ENCODE measurements at places on chromosomes 4 and X.

DNA sequence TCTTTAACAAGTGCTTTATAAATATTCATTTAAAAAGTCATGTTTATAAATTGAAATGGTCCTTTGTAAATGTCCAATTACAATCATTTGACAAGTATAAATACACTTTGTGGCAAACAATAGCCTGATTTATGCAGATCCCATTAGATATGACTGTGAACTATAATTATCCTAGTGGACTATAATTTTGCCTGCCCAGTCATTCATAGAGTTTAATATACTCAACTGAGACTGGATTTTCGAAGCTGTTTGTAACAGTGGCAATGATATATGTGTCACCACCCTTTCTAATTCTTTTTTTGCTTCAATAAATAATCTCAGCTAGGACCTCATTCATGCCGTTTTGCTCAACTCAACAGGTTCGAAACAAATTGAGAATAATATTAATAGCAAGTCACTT lies 732.0 kb downstream of the PCDH18 start:
- DNase-seq, result no peak

DNA sequence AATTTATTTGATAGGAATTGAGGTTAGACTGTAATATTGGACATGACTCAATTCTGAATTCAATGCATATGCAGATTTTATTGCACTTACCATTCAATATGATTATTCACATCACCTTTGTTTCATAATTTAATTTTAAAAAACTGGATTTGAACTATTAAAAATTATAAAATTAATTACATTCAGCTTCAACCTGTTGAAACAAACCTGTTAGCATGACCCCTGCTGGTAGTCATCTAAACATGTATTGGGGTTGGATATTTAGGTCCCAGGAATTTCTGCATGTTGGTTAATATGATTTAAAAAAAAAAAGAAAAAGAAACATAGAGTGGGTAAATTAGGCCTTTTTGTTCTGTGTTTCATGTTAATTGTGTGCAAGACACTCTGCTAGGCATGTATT lies 85.9 kb downstream of the ARSJ start:
- DNase-seq, result no peak

GRCh38 chrX:8849945-8850344 lies 48.8 kb upstream of the FAM9A start:
- DNase-seq, result no peak

DNA sequence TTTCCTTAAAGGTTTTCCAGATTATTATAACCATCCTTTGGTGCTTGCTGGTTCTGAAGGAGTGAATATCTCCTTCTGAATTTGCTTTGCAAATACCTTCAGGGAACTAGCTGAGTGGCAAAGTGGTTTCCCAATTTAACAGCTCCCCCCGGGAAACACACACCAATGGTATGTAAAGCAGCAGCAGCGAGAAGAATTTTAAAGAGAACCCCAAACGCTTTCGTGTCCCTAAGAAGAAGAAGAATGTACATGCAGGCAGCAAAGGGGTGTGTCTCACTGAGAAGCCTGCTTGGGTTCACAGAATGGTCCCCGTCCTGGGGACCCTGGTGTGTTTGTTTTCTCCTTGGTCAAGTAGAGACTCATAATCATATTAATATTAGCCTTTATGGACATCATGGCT lies 4.2 kb upstream of the AKAP17A start:
- no peak for DNase-seq

GRCh38 chr4:8463811-8464210 lies 23.2 kb downstream of the TRMT44 start:
- no peak for DNase-seq

DNA sequence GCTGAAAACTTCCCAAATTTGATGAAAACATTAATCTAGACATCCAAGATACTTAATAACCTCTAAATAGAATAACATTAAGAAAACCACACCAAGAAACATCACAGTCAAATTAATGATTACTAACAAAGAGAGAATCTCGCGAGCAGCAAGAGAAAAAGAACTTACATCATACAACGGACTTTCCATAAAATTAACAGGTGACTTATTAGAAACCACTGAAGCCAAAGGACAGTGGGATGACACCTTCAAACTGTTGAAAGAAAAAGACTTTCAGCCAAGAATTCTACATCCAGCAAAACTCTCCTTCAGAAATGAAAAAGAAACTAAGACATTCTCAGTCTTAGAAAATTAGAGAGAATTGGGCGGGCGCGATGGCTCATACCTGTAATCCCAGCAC lies 232.0 kb downstream of the SNCA start:
- DNase-seq, result no peak

DNA sequence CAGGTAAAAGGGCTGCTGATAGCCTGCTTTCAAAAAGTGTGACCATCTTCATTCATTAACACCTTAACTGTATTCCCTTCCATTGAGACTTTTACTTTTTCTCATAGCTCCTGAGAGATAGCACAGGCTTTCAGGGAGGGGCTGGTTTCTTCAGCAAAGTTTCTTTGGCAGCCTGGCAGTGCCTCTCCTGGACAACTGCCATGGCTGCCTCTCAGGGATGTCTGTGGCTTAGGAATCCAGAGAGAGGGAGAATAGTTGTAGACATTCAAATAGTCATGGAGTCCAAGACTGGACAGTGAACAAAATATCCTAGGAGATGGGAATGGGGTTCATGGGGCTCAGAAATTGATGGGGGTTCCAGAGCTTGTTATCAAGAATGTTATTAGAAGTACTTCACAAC lies 81.1 kb downstream of the FAM47B start:
- DNase-seq, result no peak

- no peak for DNase-seq
These were observed 6.5 kb upstream of the TSPAN5 start for GRCh38 chr4:98664959-98665358.

- no peak for DNase-seq
These were observed 14.4 kb downstream of the ENPP6 start for GRCh38 chr4:184203300-184203699.

DNA sequence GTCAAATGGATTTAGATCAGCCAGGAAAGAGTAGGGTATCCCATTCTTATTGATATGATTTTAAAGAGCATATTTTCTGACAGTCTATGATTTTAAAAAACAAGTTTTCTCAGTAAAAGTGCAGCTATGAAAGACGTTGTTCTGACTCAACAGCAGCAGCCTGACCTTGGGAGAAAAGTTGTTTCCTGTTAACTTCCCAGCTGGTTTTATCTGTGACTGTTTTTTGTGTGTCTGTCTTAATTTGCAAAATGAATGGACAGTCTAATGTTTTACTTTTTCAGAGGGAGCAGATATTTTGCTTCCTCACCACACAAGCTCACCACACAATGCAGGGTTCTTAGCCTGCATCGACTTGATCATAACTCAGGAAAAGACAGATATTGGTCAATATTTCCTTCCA lies 764 bp upstream of the MTHFD2L start:
- no peak for DNase-seq

DNA sequence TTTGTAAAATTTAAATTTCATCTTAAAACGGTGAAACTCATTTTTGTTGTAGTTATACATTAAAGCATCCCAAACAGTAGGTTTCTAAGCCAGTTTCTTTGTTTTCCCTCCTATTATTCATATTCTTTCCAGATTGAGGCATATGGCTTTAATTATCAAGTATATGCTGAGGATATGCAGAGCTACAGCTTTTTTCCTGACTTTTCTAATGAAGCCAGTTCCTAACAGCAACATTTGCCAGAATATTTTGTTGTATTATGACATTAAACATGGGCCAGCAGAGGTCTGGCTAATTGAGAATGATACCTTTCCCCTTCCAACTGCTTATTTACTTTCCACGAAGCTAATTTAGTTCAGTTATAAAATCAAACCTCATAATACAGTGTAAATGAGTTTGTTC lies 75.3 kb downstream of the SLIT2 start:
- no peak for DNase-seq

GRCh38 chrX:20653070-20653469 lies 386.4 kb upstream of the RPS6KA3 start:
- no peak for DNase-seq

GRCh38 chr4:174828845-174829701 lies at the start of gene GLRA3:
Gene GLRA3 (minus strand): TSS chr4:174829247. CDS start chr4:174828811, 436 bp downstream.
- DNase-seq, result no peak

DNA sequence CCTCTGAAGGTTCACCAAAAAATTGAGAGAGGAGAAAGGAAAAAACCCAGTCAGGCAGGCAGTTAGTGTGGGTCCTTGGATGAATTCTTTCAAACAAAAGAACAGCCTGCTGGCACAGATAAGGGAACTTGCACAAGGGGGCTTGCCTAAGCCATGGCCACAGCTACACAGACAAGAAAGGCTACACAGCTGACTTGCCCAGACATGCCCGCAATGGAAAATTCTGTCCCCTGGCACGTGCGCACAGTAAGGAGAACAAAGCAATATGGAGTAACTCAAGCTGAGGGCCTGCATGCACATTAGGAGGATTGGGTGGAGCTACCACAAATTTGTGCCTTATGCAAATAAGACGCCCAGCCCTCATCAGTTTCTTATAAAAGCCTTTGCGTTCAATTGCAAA lies 512.5 kb upstream of the HTR2C start:
- DNase-seq, result no peak

GRCh38 chrX:4909348-4909747 lies 1195.9 kb upstream of the PRKX start:
- no peak for DNase-seq

GRCh38 chr4:161097821-161098220 lies 1066.0 kb downstream of the FSTL5 start:
- DNase-seq, result no peak

- no peak for DNase-seq
These were observed 5.5 kb upstream of the ANTXR2 start for GRCh38 chr4:80078346-80079092.

DNA sequence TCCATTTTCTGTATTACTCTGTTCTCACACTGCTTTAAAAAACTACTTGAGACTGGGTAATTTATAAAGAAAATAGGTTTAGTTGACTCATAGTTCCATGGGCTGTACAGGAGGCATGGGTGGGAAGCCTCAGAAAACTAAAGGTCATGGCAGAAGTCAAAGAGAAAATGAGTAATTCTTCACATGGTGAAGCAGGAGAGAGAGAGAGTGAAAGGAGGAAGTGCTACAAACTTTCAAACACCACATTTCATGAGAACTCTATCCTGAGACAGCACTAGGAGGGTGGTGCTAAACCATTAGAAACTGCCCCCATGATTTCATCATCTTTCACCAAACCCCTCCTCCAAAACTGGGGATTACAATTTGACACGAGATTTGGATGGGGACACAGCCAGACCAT lies 108.0 kb upstream of the PBDC1 start:
- no peak for DNase-seq

GRCh38 chrX:153774576-153775292 lies 6.1 kb upstream of the SRPK3 start:
- no peak for DNase-seq

DNA sequence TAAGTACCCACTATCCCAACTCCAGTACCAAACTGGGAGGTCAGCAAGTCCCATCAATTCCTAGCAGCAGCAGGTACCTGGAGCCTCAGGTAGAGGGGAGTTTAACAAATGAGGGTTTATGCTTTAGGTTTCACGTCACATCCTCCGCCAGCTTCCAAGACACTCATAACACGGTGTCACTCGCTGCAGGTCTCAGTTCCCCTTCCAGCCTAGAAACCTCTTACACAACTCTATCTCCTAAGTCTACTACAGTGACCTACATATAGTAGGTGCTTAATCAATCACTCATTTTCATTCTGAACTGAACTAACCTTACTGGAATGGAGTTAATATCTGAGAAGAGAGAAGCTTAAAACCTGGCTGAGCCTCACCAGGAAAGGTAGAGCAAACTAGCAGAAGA lies 96.0 kb downstream of the EFHC2 start:
- no peak for DNase-seq

- DNase-seq, result no peak
These were observed 147.0 kb upstream of the CTSO start for GRCh38 chr4:156100651-156101050.

DNA sequence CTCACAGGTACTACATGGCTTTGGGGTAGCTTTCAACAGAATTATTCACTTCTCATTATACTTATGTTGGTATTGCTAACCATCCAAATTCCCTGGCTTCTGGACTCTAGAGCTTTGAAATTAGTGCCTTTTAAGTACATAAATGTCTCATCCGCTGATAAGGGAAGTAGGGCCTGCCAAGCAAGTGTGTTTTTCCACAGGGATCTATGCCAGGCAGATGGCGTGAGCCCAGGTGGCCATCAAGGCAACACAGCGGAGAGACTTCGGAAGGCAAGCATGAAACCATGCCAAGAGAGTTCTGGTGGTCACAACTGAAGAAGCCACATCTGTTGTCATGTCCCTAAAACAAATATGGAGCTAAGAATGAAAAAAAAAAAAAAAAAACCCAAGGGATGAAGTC lies 503.1 kb upstream of the LCORL start:
- no peak for DNase-seq

GRCh38 chr4:170805352-170805751 lies 715.6 kb upstream of the AADAT start:
- DNase-seq, result no peak

DNA sequence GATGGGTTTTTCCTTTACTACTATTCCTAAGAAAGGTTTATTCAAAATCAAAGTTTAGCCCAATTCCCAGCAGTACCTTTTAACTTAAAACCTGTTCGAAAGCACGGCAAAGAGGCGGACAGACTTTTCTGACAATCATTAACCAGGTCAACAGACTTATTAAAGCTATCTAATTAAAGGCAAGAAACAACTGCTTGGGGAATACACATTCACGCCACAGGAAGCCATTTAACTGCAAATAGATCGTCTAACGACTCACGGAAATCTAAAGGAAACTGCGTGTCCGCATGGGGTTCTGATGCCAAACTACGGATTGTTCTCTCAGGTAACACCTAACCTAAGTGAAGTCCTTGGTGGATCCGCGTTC lies 663 bp upstream of the USP53 start:
- DNase-seq, result no peak

GRCh38 chr4:65457011-65457410 lies 213.3 kb downstream of the EPHA5 start:
- no peak for DNase-seq

DNA sequence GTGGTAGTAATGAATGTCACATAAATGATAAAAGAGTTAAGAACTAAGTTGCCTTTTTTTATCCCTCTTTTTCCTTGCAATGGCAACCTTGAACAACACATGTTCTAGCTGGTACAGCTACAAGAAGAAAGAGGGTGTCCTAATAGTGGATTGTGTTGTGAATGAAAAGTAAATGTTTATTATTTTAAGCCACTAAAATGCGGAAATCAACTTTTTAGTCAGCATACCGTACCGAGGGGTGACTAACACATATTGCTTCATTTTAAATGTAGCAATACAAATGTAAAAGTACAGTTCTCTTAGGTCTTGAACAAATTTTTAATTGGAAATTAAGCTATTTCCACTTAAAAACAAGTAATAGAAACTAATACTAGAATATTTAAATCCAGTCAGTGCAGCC lies 17.7 kb upstream of the AP1AR start:
- DNase-seq, result no peak

GRCh38 chrX:148771440-148771839 lies 271.0 kb downstream of the AFF2 start:
- DNase-seq, result no peak

- DNase-seq, result no peak
These were observed 73.3 kb downstream of the FIP1L1 start for GRCh38 chr4:53450773-53451172.
